ENCODE measurements at places on chromosomes 5 and 9.

GRCh38 chr9:132485393-132485792 lies 75.4 kb downstream of the CFAP77 start:
- H3K27me3 ChIP-seq = peaks cover 6% of the 10 kb centered on the region
- no peak overlapping the region for H3K4me3 ChIP-seq
- H3K4me1 ChIP-seq = peaks cover 25% of the 10 kb centered on the region
- no peak for DNase-seq
- H3K27ac ChIP-seq = no peak overlapping the region
- H3K36me3 ChIP-seq = no peaks in the 10 kb centered on the region

- no peak overlapping the region for H3K27ac ChIP-seq
- H3K4me3 ChIP-seq = no peak overlapping the region
- DNase-seq = no peak
- no peaks in the 10 kb centered on the region for H3K27me3 ChIP-seq
- peaks cover 6% of the 10 kb centered on the region for H3K36me3 ChIP-seq
Measured at GRCh38 chr5:173001229-173001841, 17.8 kb downstream of the ATP6V0E1 start.

DNA sequence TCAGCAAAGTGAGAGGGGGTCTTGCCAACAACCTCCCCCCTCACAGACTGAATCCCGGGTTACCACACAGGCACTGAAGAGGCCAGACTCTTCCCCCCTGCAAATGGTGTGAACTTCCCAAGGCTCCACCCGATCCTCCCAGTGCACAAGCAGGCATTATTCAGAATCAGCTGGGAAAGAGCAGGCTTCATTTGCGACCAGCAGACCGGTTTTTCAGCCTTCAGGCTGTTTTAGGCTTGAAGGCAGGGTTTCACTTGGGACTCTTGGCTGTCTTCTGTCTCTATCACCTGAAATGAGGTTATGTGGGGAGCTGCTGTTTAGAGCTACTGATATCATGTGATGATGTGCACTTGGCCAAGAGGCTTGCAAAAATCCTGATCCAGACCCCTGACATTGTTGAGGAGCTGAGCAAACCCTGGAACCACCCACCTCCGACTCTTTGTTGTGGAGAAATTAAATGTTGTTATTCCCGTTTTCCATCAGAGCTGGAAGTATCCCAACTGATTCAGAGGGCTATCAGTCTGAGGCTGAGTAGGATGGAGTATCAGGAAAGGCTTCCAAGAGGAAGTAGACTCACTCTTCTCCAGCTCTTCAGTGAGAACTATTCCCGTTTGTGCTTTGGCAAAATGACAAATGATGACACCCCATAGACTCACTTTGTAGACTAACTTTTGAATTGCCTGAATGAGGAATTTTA lies 63.3 kb upstream of the ZFR start:
- H3K4me1 ChIP-seq = peaks cover 34% of the 10 kb centered on the region
- no peaks in the 10 kb centered on the region for H3K36me3 ChIP-seq

GRCh38 chr9:13158986-13159385 lies 120.5 kb downstream of the MPDZ start:
- no peak overlapping the region for H3K4me3 ChIP-seq
- H3K36me3 ChIP-seq = peaks cover 3% of the 10 kb centered on the region
- H3K27ac ChIP-seq = no peak overlapping the region
- no peaks in the 10 kb centered on the region for H3K27me3 ChIP-seq
- no peak for DNase-seq

Data from spinal cord (tissue), 10 donors.